IPS DF 19.7 (cell line): ENCODE measurements at places on chromosomes 16 and 17.

- no peak for DNase-seq
Measured at GRCh38 chr17:34761646-34762045, 182.3 kb downstream of the TMEM132E start.

DNA sequence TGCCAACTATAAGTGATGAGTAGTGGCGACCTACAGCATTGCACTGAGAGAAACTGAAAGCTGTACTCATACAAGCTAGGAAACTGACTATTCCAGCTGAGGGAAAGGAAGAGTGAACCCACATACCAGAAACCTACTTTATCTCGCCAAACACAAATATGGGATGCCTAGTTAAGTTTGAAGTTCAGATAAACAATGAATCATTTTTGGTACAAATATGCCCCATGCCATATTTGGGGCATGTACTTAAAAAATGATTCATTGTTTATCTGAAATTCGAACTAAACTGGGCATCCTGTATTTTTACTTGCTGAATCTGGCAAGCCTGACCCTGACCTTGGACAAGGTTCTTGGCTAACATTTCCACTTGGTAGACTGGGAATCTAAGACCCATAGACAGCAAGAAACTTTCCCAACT lies 527.8 kb upstream of the PSMD7 start:
- no peak for DNase-seq

DNA sequence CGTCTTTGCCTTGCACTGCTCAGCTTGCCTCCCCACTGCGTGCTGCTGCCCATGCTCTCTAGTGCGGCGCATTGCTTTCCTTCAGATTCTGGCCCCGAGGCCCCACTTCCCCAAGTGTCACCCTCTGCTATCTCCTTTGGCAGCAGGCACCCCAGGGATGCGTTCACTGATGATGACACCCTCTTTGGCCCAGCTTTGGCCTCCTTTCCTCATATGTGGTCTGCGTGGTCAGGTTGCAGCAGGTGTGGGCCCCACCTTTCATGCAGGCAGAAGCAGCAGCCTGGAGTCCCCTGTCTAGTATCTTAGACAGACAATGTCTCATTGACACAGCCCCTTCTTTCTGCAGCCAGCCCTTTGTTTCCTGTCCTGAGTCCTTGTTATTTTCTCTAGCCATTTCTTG lies 4.8 kb upstream of the CCL3 start:
- no peak for DNase-seq

DNA sequence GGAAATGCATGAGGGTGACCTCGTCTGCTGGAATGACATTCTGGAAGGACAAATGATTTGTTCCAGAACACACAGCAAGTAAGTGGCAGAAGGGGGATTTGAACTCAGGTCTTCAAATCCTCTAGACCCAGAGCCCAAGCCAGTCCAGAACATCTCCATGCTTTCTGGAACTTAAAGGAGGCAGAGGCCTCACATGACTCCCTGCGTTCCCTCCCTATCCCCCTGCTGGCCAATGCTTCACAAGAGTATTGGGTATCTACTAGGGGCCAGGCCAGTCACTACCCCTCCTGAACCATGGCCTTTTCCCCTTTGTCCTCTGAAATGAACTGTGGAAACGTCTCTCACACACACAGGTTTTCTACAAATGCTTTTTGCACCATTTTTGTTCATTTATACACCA lies 7.6 kb upstream of the BEAN1 start:
- no peak for DNase-seq

- DNase-seq: no peak
Measured at GRCh38 chr17:37305406-37305905, 70.3 kb upstream of the C17orf78 start.

- DNase-seq: no peak
Measured at GRCh38 chr16:48291303-48291702, 44.0 kb upstream of the ABCC11 start.

GRCh38 chr16:26175944-26176343 lies 484.2 kb downstream of the HS3ST4 start:
- no peak for DNase-seq

DNA sequence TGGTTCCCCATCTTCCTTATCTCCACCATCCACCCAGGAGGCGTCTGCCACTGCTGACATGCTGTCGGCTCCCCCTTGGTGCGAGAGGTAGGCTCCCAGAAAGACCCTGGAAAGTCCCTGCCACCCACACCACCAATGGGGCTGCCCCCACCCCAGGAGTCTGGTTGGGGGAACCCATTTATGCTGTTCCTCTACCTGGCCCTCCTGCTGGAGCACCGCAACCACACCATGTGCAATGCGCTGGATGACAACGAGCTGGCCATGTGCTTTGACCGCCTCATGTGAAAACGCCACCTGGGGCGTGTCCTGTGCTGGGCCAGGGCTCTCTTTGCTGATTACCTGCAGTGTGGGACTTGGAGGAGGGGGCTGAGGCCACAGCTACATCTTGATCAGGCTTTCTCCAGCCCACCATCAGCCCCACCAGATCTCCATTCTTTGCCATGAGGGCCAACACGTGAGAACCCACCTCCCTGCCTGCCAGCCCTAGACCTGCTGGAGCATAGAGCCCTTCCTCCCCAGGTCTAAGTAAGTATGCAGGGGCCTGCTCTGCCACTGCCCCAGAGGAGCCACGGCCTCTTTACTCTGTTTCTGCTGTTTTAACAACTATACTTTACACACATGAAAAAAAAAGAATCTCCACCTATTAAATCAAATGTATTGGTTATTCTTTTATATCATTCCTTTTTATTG lies 7.9 kb upstream of the ALDH3A1 start:
- DNase-seq: no peak

DNA sequence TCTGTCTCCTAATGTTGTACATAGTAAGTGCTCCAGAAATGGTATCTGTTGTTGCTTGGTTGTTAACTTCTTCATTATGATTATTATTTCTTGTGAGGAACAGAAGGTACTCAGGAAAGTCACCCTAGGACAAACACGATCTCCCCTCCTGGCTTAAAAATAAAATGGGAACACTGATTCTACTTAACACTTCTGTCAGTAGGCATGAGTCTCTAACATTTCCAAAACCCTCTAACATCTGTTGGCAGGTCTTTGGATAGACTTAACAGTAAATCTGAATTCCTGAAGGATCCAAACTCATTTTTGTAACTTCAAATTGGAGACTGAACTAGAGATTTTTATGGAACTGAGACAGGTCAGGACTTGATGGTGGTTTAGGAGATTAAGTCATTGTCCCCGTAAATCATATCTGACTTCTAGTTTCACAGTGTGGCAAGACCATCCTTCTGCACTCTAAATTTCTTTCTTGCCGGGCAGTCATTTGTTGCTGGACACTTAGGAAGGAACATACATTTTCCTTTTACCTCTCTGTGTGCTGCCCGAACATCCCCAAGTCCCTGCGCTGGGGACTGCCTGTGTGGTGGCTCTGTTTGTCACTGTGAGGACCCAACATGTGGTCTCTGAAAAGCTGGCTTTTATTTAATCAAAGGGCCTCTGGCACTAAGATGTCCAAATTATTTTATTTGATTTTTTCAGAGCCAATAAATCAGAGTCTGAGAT lies 149.9 kb downstream of the NPIPB5 start:
- no peak for DNase-seq

DNA sequence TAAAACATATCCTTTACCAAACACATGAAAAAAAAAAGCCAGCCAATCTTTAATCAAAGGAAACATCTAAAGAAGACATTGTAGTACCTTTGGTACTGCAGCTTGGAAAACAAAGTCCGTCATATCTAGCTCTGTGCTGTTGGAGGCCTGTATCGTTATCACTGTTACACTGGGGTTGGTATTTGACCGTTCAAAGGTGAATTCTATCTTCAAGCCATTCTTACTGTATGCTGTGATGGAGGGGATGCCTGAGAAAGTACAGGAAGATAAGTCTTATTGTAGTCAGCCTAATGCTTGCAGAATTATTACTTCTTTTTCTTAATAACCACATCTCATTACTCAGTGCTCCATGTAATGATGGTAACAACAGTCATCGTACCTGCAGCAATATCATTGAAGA lies 14.4 kb upstream of the PHLPP2 start:
- no peak for DNase-seq

DNA sequence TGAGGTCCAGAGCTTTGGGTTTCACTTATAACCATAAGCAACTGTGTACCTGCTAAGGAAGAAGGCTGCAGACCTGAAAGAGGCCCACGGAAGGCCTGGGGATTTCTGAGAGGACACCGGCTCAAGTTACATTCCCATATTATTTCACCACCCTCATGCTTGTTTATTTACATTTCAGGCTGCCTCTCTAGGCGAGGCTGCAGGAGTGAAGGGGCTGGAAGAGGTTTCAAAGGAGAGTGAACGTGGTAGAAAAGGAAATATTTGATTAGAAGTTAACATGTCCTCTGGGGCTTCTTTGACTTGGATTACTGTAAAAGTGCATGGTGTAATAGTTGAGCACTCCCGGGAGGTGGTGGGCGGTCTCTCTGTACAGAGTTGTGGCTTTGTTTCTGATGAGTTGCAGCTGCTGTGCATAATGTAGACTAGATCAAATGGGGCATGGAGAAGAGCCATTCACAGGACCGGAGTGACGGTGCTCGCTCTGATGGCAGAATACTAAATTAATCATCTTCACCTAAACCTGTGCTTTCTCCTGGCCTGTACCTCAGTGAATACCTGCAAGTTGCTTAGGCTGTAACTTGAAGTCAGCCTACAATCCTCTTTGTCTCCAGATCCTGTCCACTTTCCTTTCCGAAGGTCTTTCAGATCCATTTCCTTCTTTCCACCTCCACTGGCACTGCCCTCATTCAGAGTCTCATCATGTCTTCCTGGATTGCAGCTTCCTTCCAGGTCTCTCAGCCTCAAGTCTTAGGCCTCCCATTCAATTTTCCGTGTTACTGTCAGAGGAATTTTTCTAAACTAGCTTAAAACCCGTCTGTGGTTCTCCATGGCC lies 1.9 kb upstream of the CPD start:
- no peak for DNase-seq

GRCh38 chr16:81533175-81533507 lies 88.5 kb downstream of the CMIP start:
- no peak for DNase-seq

DNA sequence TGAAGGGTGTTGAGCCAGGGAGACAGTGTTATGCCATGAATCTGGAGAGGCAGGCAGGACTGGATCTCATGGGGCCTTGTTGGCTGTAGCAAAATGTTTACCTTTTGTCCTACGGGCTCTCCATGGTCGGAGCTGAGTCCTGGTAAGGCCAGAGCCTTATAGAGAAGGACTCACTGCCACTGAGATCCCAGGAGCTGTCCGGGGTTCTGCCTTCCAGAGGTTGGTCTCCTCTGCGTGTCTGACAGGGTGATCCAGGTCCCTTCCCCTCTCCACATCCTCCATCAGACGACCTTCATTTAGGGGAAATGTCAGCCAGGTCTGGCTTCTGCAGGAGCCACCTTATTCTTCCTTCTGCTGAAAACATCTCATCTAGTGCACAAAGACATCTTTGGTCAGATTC lies 285.2 kb upstream of the N4BP1 start:
- DNase-seq: no peak

DNA sequence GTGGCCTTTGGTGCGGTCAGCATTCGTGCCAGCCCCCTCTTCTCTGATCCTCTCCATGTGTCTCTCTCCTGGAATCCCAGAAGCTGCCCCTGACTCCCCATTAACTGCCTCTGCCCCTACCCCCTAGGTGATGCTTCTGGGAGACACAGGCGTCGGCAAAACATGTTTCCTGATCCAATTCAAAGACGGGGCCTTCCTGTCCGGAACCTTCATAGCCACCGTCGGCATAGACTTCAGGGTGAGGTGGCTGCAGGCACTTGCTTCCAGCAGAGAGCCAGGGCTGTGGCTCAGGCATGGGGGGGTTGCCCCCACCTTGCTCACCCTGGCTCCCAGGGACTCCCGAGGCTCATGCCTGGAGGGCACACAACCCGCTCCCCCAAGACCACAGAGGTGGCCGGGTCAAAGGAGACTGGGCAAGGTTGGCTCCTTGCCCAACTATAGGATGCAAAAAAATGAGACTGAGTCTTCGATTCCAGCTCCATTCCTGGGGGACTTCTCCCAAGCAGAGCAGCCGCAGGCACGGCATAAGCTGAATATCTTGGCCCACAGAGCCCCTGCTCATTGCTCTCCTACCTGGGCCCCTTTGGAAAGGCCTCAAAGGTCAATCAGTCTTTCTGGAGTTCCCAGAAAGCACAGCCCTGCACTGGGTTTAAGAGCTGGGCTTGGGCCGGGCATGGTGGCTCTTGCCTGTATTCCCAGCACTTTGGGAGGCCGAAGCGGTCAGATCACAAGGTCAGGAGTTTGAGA lies 3.8 kb downstream of the RAB37 start:
- DNase-seq: no peak

- no peak for DNase-seq
Measured at GRCh38 chr16:1950559-1950958, 3.9 kb downstream of the RPL3L start.
